H1 (cell line): ENCODE measurements at places on chromosomes 7 and 10. TPM values are rescaled to one million over a fixed set of nuclear protein-coding genes. Genes with fewer than 3 reads are reported as not detected.

Gene CLIP2
- 39.8 and 41.5 TPM in 2 replicates for total RNA-seq

Gene ANKRD61
- 0.32 and 0.42 TPM in 2 replicates for total RNA-seq

Gene CTAGE4
- total RNA-seq, result 9.8 and 10.3 TPM in 2 replicates

Gene AGAP9
- 7.2 and 7.7 TPM in 2 replicates for total RNA-seq

Gene KCNMA1
- total RNA-seq, result 9.5 and 11.1 TPM in 2 replicates

Gene PRSS1
- total RNA-seq, result not detected in 2 replicates

Gene PTEN
- 48.7 and 51.2 TPM in 2 replicates for total RNA-seq

Gene HIBADH
- 29.9 and 30.1 TPM in 2 replicates for total RNA-seq

Gene CCDC172
- total RNA-seq, result 1.7 and 3.6 TPM in 2 replicates

Gene PPP1R17
- total RNA-seq, result 2.5 and 3.8 TPM in 2 replicates

Gene TMEM270
- not detected in 2 replicates for total RNA-seq

Gene SGCE
- total RNA-seq, result 22.2 and 25.0 TPM in 2 replicates

Gene EGFR
- total RNA-seq, result 5.8 and 6.0 TPM in 2 replicates

Gene PDK4
- total RNA-seq, result 0.23 and 0.26 TPM in 2 replicates

Gene BTAF1
- total RNA-seq, result 39.1 TPM in 2 replicates

Gene CNOT4
- 24.3 and 25.8 TPM in 2 replicates for total RNA-seq

Gene CYP3A4
- total RNA-seq, result not detected in 2 replicates

Gene LIPN
- not detected in 2 replicates for total RNA-seq

Gene HTR7
- 24.6 and 26.9 TPM in 2 replicates for total RNA-seq

Gene DLG5
- 71.4 and 71.8 TPM in 2 replicates for total RNA-seq

Gene CYP2E1
- not detected in 2 replicates for total RNA-seq

Gene LIPF
- not detected in 2 replicates for total RNA-seq

Gene SEMA3C
- 0.98 and 1.4 TPM in 2 replicates for total RNA-seq

Gene AKR1C8
- total RNA-seq, result not detected in 2 replicates

Gene FAM241B
- total RNA-seq, result 18.6 and 19.3 TPM in 2 replicates

Gene TAS2R38
- total RNA-seq, result not detected in 2 replicates

Gene CCNJ
- 34.2 and 34.7 TPM in 2 replicates for total RNA-seq

Gene DGKI
- total RNA-seq, result 0.71 and 0.84 TPM in 2 replicates

Gene C10orf90
- total RNA-seq, result not detected in 2 replicates

Gene NRBF2
- 29.9 and 30.0 TPM in 2 replicates for total RNA-seq

Gene PLCE1
- 0.06 and 0.10 TPM in 2 replicates for total RNA-seq

Gene PRF1
- total RNA-seq, result not detected in 2 replicates

Gene PBLD
- 0.90 and 2.0 TPM in 2 replicates for total RNA-seq

Gene PHKG1
- total RNA-seq, result 0.61 TPM in 1 of 2 replicates, not detected in the other

Gene SUN3
- not detected in 2 replicates for total RNA-seq

Gene IGF2BP3
- total RNA-seq, result 190 and 193 TPM in 2 replicates

Gene BHLHA15
- 2.7 and 3.5 TPM in 2 replicates for total RNA-seq

Gene CTTNBP2
- total RNA-seq, result 30.9 and 35.1 TPM in 2 replicates

Gene CADPS2
- total RNA-seq, result 19.7 and 22.3 TPM in 2 replicates

Gene DEPP1
- 0.67 and 0.80 TPM in 2 replicates for total RNA-seq
